ENCODE measurements at places on chromosomes 13 and 19.

GRCh38 chr13:77919921-77920294, 1.3 kb upstream of the EDNRB start:
- DNase-seq = no peak

DNA sequence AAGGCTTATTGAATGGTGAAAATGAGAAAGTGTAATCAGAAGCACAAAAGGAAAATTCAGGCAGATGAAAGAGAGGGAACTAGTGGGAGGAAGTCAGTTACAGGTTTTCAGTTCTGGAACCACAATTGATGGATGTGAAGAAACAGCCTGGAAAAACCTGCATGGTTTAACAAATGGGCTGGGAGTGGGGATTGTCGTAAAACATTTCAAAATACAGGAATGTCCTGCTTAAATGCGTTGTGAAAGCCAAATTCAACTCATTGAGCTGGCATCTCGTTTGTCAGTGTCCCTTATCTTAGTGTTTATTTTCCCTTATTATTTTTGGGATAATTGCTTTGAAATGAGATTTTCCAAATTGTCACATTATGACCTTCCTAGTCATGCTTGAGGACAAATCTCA, 106.5 kb upstream of the RFC3 start:
- DNase-seq = no peak

GRCh38 chr19:51034704-51035103, at the start of gene KLK12:
Gene KLK12 (minus strand): TSS chr19:51035002. CDS start chr19:51034621, 381 bp downstream.
- DNase-seq = no peak

- DNase-seq = no peak
These were observed 26.0 kb upstream of the IRS2 start for GRCh38 chr13:109812382-109812781.

GRCh38 chr13:72204291-72204690, 337.3 kb upstream of the DACH1 start:
- DNase-seq = no peak

GRCh38 chr13:36921631-36922301, 1.7 kb upstream of the SMAD9 start:
- no peak for DNase-seq

DNA sequence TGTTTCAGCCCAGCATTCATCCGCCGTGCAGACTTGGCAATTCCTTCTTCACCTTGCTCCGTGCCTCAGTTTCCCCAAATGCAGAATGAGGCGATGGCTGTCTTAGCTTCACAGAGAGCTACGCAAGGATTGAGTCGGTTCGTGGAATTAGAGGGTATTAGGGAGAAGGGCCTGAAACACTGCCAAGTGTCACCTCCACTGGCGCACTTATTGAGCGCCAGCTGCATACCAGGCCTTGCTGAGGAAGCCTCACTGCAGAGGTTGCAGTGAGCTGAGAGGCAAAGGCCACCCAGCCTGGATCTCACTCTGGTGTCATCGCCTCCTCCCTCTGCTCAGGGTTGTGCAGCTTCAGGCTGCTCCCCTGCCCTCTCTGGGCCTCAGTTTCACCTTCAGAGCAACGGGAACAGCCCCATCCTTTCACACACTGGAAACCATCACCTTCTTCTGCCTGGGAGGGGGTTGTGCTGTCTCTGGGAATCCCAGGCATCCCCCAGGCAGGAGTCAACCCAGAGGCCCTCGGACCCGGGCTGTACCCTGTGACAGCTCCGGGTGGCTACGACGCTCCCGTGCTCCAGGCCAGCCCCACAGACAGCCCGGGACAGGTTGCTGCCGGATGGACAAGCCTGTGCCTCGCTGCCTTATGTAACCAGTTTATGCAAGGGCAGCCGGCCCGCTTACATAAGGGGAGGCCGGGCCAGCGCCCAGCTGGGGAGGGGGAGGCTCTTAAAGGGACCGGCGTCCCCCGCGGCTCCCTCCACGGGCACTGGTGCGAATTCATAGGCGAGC, 31.9 kb downstream of the NFIC start:
- no peak for DNase-seq

DNA sequence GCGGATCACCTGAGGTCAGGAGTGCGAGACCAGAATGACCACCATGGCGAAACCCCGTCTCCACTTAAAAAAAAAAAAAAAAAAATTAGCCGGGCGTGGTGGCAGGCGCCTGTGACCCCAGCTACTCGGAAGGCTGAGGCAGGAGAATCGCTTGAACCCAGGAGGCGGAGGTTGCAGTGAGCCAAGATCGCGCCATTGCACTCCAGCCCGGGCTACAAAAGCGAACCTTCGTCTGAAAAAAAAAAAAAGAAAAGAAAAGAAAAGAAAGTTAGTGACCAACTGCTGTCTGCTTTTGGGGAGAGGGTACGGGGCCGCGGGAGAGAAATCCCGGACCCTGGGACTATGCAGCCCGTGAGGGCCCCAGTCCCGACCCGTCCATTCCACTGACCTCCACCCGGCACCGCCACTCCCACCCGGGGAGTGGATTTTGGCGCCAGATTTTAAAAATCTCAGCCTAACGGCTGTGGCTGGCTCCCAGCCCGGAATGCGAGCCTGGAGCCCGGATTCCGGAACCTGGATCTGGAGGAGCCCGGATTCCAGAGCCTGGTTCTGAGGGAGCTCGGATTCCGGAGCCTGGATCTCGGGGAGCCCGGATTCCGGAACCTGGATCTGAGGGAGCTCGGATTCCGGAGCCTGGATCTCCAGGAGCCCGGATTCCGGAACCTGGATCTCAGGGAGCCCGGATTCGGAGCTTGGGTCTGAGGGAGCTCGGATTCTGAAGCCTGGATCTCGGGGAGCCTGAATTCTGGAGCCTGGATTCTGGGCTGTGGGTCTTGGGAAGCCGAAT, 6.1 kb upstream of the LMNB2 start:
- DNase-seq = peak; percentile 79

- DNase-seq = no peak
These were observed 7.1 kb downstream of the RFX2 start for GRCh38 chr19:6103217-6103644.

GRCh38 chr13:30108216-30108912, 199.0 kb downstream of the KATNAL1 start:
- no peak for DNase-seq

DNA sequence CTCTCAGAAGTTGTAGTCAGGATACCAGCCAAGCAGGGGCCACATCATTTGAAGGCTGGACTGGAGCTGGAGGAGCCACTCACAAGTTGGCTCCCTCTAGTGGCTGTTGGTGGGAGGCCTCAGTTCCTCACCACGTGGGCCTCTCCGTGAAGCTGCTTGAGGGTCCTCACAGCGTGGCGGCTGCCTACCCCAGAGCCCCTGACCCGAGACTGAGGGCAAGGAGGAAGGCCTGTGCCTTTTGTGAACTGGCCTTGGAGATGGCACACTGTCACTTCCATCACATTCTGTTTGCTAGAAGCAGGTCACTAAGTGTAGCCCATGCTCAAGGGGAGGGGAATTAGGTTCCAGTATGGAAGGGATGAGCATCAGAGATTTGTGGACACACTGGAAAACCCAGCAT, 14.6 kb downstream of the GNA11 start:
- no peak for DNase-seq

DNA sequence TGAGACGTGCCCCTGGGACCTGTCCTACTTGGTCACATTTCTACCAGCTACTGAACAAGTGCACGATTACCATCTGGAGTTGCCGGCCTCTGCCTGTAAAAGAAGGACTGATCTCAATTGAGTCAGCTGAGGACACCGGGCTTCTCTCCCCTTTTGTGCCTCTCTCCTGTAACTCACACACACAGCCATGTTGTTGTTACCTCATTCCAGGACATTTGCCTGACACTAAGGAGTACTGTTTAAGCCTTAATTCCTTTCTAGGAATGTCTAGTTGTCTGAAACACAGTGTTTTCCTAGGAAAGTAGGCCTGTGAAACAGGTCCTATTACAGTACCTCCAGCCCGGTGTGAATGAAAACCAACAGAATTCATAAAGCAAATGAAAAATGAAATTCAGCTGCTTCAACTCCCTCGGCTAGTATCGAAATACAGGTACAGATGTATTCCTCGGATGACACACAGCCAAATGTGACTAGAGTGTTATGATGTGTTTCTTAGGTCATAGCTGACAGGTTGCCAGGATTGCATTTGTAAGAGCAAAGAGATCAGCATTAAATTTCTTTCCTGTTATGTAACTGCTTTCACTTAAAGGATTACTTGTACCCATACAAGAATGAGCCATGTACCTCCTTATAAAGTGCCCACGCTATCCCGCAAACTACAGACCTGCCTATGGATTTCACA, 152.0 kb upstream of the IRS2 start:
- DNase-seq = peak; percentile 89

- no peak for DNase-seq
These were observed 150.1 kb upstream of the TSC22D1 start for GRCh38 chr13:44726214-44726613.

Data from forelimb muscle (tissue), 1 donor.